A549 treated with CpdA at 1 μM for 4 hours (cell line): ENCODE measurements at places on chromosomes 1 and 21. TPM values are rescaled to one million over a fixed set of nuclear protein-coding genes. Genes with fewer than 3 reads are reported as not detected.

Gene RAB13
- 134 to 160 TPM (median 139 TPM) in 5 replicates for total RNA-seq

Gene RHCE
- 0.02 to 0.12 TPM in 2 of 5 replicates, not detected in the others for total RNA-seq

Gene PLA2G2C
- total RNA-seq: not detected in 5 replicates

Gene EPHB2
- total RNA-seq: 44.5 to 64.1 TPM (median 52.7 TPM) in 5 replicates

Gene GPR153
- total RNA-seq: 1.0 to 1.3 TPM (median 1.1 TPM) in 5 replicates

Gene KNCN
- not detected in 5 replicates for total RNA-seq

Gene DNAJC6
- total RNA-seq: 3.3 to 5.8 TPM (median 4.9 TPM) in 5 replicates

Gene PTGER3
- 0.01 TPM in 1 of 5 replicates, not detected in the others for total RNA-seq

Gene TIE1
- total RNA-seq: not detected in 5 replicates

Gene TMEM125
- not detected in 5 replicates for total RNA-seq

Gene PGLYRP3
- total RNA-seq: not detected in 5 replicates

Gene FCGR3A
- not detected in 5 replicates for total RNA-seq

Gene MOB3C
- total RNA-seq: 4.2 to 4.8 TPM (median 4.5 TPM) in 5 replicates

Gene LRRC71
- total RNA-seq: 0.15 to 0.24 TPM (median 0.17 TPM) in 4 of 5 replicates, not detected in the other

Gene UBXN11
- 13.0 to 16.9 TPM (median 16.7 TPM) in 5 replicates for total RNA-seq

Gene GSTM1
- total RNA-seq: not detected in 5 replicates

Gene CAPZB
- 227 to 236 TPM (median 230 TPM) in 5 replicates for total RNA-seq

Gene KRTAP8-1
- total RNA-seq: not detected in 5 replicates

Gene TRMT13
- 6.1 to 9.8 TPM (median 6.9 TPM) in 5 replicates for total RNA-seq
